Activated T-cell treated with anti-CD3 and anti-CD28 coated beads, Interleukin-2, amount 50 U/mL, for 48 hours (primary cell): ENCODE measurements at places on chromosomes 2 and 18.
A peak's percentile ranks its signal among the peaks of the same experiment; 100 is the strongest.

DNA sequence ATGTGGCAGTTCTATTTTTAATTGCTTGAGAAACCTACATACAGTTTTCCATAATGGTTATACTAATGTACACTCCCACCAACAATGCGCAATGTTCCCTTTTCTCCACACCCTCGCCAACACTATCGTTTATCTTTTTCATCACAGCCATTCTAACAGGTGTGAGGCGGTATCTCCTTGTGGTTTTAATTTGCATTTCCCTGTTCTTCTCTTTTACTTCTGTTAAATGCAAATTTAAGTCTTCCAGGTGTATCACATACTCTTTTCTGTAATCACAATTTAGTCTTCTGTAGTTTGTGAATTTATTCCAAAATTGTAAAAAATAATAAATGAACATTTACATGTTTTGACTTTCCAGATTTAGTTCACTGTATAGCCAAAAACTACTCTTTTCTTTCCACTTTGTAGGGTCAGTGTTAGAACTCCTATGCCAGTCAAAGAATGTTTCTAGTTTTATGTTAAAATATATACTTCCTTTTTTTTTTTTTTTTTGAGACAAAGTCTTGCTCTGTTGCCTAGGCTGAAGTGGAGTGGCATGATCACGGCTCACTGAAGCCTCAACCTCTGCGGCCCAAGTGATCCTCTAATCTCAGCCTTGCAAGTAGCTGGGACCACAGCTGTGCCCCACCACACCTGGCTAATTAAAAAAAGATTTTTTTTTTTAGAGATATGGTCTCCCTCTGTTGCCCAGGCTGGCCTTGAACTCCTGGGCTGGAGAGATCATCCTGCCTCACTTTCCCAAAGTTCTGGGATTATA lies 15.4 kb upstream of the ACYP2 start:
- no peak for DNase-seq

- no peak for DNase-seq
Measured at GRCh38 chr2:58788402-58788801, 547.3 kb upstream of the FANCL start.

- DNase-seq, result no peak
Measured at GRCh38 chr2:155060896-155061295, 362.4 kb downstream of the KCNJ3 start.

- peak; percentile 65 for DNase-seq
Measured at GRCh38 chr2:195562570-195563566, 94.2 kb upstream of the SLC39A10 start.

DNA sequence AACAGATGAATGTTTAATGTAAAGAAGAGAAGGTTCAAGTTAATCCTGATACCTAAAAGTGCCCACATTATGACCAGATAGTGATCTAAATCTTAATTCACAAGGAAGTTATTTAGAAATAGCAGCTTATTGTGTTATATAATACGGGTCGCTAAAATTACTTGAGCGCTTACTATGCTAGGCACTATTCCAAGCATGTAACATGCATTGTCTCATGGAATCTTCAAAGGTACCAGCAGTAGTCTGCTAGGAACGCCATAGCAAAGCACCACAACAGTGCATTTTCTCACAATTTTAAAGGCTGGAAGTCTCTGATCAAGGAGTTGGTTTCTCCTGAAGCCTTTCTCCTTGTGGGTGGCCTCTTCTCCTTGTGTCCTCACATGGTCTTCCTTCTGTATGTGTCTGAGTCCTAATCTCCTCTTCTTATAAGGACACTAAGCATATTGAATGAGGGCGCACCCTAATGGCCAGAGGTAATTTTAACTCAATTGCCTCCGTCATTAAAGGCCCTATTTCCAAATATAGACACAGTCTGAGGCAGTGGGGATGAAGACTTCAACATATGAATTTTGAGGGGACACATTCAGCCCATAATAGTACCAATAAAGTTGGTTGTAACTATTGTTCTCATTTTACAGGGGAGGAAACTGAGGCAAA lies 118.4 kb downstream of the LRRC30 start:
- DNase-seq, result no peak

GRCh38 chr2:99706735-99707134 lies 216.9 kb upstream of the REV1 start:
- DNase-seq, result no peak

GRCh38 chr2:96815326-96816126 lies 542 bp upstream of the CNNM3 start:
- DNase-seq, result no peak
